Amygdala (tissue), 56 donors: ENCODE measurements at places on chromosomes 1 and 21.

DNA sequence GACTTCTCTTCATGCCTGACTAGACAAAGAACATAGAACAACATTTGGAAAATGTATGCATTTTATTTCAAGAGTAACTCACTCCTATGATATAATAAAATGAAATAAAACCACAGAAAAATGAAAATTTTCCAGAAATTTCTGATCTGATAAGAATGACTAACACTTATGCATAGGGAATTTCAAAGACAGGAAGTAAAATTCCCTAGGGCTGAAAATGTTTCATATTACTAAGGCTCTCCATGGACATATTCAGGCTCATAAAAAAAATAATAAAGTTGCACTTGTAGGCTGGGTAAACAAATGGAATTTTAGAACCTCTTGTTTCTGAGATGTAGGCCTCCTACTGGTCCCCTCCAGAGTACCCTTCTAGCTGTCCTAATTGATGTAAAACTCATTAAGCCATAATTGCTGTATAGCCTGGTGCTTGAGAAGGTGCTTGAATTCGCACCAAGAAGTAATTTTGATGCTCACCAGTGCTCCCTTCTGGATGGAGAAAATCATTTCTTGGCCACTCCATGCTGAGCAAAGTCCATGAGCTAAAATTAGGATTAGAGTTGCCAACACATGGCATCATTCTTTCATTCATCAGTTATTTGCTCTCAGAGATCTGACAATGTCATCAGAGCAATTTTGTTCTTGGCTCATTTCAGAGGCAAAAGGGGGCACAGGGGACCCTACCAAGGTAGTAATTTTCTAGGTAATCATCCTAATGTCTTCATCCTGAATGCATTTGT is 641.0 kb upstream of the CAMK1G start:
- DNase-seq: no peak

- DNase-seq: no peak
Measured at GRCh38 chr1:68016381-68016780, 34.0 kb downstream of the DIRAS3 start.

DNA sequence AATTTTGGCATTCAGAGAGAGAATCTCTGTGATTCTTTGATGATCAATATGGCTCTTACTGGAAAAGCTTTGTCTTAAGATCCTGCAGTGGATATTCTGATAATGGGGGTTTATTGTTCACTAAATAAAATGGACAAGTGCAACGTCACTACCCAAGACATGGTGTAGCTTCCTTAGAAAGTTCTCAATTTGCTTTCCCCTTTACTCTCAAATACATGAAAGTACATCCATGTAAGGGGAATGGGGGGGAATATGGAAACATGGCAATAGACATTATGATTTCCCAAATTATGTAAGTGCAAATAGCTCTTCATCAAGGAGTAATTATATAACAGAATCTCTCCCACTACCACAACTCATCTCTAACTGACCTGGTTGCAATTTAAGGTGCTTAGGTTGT is 126.3 kb upstream of the DPYD start:
- no peak for DNase-seq

- DNase-seq: no peak
Measured at GRCh38 chr1:158002022-158002630, 8.7 kb downstream of the KIRREL1 start.

DNA sequence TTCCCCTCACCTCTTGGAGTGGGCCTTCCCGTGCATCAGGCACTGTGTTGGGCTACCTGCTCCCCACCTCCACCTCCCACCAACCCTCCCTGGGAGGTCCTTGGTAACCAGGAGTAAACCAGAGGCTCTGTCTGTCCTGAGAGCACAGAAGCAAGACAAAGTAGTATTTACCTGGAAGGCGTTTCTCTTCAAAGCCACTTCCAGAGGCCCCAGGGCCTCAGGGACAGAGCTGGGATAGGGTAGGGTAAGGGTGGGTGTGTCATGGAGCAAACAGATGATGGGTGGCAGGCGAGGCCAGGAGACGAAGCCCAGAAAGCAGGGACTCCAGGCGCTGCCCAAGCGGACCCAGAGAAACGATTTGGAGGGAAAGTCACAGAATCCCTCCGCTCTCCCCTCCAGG is 77.2 kb upstream of the TARDBP start:
- no peak for DNase-seq
